Natural killer cell (primary cell): ENCODE measurements at places on chromosomes 5 and 9.

DNA sequence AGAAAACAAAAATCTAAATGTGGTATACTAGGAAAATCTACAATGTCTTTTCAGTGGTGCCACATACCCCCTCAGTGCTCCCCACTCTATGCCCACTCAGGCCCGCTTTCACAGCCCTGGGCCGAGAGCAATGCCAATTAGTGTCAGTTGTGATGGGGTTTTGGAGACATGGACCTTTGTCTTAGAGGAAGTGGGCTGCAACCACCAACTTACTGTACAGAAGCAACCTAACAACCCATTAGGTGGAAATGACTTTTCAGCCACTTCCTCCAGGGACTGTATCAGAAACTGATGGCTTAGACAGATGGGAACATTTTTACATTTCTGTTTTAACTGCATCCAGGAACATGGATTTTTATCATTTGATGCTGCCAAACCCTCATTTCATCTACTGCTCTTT is 268.0 kb downstream of the BNC2 start:
- DNase-seq: no peak

GRCh38 chr9:21336457-21336856 is 1.3 kb upstream of the KLHL9 start:
- DNase-seq: no peak

DNA sequence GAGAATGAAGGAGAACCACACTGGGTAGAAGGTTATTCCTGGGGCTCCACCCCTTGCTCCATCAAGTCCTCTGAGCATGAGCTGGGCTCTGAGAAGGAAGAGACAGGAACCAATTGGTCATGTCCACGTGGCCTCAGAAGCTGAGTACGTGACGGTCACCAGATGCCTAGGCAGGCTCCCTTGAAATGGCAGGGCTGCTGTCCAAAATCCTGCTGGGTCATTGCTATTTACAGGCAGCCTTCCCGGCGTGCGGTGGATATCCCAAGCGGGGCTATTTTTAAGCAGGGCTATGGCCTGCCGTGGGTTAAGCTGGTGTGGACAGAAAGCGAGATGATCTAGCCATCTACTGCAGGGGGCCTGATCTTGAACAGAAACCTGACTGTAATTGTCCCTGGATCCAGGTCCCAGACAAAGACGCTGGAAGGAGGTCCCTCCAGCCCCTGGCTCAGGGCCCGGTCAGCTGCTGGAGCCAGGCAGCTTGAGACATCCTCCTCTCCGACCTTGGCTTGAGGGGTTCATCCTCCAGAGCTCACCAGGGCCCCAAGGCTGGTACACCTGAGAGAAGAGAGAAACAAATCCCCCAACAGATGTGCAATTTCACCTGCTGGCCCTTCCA is 550 bp upstream of the CKMT2 start:
- DNase-seq: no peak

DNA sequence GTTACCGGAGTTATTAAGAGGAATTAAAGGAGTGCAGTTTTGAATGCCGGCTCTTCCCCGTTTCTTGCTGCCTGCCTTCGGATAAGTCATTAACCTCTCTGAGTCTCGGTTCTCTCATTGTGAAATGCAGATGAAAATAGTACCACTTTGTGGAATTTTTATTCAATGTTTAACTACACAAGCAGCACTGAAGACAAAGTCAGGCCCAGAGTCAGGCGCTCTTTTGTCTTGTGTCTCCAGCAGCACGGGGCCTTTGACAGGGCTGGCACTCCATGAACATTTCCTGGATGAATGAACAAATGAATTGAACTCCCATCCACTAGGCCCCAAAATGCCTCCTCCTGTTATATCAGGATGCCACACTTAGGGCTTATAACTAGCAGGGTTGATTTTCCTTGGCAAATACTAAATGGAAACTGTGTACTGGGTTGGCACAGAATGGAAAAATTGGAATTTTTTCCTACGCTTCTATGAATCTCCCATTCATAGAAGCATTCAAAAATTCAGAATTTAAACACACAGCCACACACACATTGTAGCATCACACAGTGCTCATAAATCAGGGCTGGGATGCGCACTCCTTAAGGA is 332.8 kb downstream of the MLLT3 start:
- no peak for DNase-seq

DNA sequence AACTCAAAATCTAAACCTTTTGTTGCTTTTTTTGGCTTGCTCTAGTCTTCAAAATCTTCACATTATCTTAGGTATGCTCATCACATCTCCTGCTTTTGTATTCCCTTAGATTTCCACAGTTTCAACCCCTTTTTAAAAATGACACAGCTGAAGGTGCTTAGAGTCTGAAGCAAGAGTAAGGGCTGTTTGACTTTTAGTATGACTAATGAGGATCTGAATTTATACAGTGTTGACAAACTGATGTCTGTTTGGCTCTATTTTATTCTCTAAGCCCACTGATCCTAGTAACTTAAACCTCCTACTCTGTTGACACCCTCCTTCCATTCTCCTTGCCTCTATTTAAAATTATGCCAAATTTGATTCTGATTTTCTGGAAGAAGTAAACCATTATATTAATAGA is 200.1 kb downstream of the MCTP1 start:
- no peak for DNase-seq

DNA sequence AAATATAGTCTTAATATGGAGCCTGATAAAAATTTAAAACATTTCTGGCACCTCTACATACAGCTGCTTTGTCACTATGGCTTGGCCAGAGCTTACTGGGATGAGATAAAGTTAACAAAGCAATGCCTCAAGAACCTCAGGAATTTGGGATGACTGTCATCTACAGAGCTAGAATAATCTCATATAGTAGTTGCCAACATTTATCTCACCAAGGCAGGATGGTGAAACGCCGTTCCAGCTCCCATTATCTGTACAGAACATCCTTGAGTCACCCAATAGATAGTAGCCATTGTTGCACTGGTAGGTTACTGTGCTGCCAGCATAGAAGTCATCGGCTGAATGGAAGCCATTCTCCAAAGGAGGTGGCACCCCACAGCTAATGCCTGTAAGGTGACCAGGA is 94.6 kb upstream of the TXNDC8 start:
- no peak for DNase-seq

GRCh38 chr5:159849437-159850083 is 66.7 kb upstream of the ADRA1B start:
- no peak for DNase-seq

DNA sequence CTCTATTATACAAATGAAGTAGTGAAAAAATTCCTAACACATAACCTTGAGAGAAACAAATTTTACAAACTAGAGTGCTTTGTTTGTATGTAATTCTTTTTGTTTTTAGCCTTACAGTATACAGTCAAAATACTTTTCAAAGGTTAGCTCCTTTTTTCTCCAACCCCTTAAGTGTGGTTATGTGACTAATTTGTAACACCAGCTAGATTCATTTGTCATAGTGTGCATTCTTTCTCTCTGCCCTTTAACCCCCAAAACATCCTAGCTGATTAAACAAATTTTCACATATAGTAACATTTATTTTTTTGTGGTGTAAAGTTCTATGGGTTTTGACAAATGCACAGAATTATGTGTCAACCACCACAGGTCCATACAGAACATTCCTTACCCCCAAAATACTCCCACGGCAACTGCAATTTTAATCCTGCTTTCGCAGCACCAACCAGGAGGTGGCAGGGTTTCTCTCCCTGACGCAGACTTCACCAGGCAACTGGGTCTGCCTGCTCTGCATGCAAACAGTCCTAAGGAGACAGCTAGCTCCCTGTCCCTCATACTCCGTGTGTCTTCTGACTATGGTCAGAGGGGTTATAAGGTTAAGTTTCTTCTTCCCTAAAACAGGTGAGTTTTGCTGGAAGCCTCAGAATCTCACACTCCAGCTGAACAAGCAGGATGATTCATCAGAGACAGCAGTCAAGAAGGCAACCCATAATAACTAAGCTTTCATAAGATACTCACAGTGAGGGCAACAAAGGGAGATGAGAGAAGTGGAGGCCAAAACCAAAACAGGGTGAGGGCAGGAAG is 44.5 kb upstream of the NR5A1 start:
- DNase-seq: no peak

GRCh38 chr5:139675213-139675612 is 27.1 kb downstream of the CXXC5 start:
- DNase-seq: no peak

DNA sequence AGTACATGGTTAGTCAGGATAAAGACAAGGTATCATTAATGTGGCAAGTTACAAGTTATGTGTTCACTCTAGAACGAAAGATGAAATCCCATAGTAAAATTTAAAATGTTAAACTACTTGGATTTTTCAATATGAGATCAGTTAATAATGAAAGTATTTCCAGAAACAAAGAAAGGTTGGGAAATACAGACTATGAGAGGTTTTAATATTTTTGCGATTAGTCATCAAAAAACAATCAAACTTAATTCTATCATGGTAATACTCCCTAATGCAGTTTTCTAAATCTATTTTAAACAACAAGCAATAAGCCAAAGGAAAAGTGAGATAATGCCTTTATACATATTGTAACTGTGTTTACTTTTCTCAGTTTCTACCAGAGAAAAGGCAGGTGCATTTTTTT is 10.6 kb downstream of the CDH12 start:
- no peak for DNase-seq

GRCh38 chr9:120464176-120464886 is 115.6 kb downstream of the CDK5RAP2 start:
- no peak for DNase-seq

GRCh38 chr5:77211691-77212047 is 1.2 kb downstream of the PDE8B start:
- DNase-seq: peak; percentile 11

- DNase-seq: no peak
Observed at GRCh38 chr5:151074557-151074956, 6.3 kb downstream of the TNIP1 start.
